ENCODE measurements at places on chromosomes 4 and X. TPM values are rescaled to one million over a fixed set of nuclear protein-coding genes. Genes with fewer than 3 reads are reported as not detected.

The PLP1 gene
- 0.59 TPM for total RNA-seq

DNA sequence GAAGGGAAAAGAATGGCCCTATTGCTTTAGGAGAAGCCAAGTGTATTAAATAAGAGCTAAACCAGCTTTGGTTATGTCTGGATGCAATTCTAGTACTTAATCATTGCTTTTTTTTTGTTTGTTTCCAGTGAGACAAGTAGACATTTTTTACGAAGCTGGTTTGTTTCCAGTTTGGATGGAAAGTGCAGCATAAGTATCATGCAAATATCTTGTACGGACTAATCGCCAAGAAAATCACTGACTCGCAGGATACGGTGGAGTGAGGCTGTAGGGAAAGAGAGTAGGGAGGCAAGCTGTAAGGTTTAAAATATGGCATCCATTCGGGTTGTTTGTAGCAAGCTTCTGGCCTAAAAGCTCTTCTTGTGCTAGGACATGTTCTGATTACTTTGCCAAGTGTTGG lies 64.8 kb downstream of the HPGD start:
- DNase-seq: no peak

DNA sequence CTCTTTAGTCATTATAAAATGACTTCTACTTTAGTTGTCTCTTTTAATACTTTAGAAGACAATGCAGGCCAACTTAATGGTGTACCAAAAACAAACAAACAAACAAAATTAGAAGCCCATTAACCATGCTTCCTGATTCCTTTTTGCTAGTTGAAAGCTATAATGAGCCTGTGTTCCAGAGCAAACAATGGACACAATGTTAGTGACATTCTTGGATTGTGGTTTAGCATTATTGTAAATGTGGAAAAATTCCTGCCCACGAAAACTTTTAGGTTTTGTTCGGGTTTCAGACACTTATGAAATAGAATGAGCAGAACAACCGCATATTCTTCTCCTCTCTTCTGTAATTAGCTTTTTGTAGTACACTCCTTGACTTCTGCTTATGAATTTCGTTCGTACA lies 1682.7 kb upstream of the PCDH7 start:
- DNase-seq: no peak

The FRMD7 gene
- total RNA-seq: not detected

The SCML2 gene
- 0.80 TPM for total RNA-seq

GRCh38 chr4:164012396-164013027 lies 518.0 kb downstream of the TMA16 start:
- DNase-seq: no peak

DNA sequence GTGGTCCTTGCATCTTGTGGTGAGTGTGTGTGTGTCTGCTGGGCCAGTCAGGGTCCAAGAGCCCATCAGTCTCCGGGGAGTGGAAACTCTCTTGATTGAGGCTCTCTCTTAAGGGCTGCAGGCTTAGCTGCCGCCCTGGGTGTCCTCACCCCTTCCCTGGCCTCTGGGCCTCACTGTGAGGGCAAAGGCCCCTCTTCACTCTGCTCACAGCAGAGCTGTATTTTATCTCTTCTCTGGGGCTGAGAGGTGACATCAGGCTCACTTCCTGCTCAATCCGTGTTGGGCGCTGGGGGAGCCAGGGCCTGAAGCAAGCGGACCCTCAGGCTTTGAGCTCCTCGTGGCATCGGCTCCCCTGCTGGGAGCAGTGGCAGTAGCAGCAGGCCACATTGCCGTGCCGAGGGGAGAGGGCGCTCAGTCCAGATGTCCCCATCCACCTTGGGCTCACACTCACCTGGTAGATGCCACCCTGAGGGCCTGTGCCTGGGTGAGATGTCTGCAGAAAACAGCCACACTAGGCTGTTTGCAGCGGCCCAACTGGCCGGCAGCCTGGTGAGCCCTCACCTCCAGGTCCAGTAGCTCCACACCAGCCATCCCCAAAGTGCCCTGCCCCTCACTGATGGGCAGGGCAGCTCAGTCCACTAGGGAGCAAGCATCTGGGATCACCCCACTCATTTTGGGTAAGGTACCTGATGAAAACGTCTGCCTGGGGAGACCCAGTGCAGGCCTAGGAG lies 24.7 kb upstream of the PRPS1 start:
- DNase-seq: no peak

DNA sequence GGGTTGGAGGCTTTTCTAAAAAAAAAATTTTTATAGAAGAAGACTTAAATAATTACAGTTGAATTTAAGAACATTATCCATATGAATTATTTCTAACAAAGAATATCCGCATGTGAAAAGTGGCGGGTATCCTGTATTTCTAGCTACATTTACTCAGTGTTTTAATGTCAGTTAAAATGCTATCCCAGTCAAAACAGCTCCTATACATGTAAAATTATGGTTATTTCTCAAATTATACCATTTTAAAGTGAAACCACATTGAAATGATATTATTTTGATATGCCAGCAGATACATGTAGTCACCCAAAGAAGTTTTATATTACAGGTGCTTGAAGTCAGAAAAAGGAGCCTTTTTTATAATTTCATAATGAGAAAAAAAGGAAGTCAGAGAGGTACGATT lies 168.5 kb upstream of the ATOH1 start:
- DNase-seq: no peak

- no peak for DNase-seq
These were observed 155.6 kb upstream of the PITX2 start for GRCh38 chr4:110778521-110778920.

DNA sequence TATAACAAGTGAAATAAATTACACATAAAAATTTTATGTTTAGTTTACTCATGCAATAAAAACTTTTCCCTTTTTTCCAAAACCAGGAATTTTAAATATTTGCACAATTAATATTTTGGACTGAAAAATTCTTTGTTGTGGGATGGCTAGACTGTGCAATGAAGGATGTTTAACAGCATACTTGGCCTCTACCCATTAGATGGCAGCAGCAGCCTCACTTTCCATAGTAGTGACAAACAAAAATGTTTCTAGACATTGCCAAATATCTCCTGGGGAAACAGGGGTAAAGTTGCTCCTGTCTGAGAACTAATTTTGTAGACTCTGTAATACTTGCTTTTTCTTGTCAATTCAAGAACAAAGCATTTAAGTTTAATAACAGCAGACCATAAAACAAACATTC lies 49.8 kb downstream of the SCLT1 start:
- no peak for DNase-seq

The SAP30 gene
- 15.1 TPM for total RNA-seq

GRCh38 chr4:142126890-142127497 lies 490.6 kb downstream of the IL15 start:
- no peak for DNase-seq

- no peak for DNase-seq
These were observed 29.5 kb upstream of the FGFR3 start for GRCh38 chr4:1763550-1764080.

GRCh38 chrX:37757082-37757481 lies 22.8 kb upstream of the CYBB start:
- DNase-seq: no peak

The F11 gene
- 20.5 TPM for total RNA-seq

- DNase-seq: no peak
These were observed 100.5 kb downstream of the BLTP1 start for GRCh38 chr4:122252584-122252983.

The PNMA6A gene
- 1.2 TPM for total RNA-seq

The MGAT4D gene
- not detected for total RNA-seq

The FAM90A26 gene
- total RNA-seq: not detected

GRCh38 chr4:123562994-123563750 lies 166.6 kb downstream of the SPRY1 start:
- no peak for DNase-seq

DNA sequence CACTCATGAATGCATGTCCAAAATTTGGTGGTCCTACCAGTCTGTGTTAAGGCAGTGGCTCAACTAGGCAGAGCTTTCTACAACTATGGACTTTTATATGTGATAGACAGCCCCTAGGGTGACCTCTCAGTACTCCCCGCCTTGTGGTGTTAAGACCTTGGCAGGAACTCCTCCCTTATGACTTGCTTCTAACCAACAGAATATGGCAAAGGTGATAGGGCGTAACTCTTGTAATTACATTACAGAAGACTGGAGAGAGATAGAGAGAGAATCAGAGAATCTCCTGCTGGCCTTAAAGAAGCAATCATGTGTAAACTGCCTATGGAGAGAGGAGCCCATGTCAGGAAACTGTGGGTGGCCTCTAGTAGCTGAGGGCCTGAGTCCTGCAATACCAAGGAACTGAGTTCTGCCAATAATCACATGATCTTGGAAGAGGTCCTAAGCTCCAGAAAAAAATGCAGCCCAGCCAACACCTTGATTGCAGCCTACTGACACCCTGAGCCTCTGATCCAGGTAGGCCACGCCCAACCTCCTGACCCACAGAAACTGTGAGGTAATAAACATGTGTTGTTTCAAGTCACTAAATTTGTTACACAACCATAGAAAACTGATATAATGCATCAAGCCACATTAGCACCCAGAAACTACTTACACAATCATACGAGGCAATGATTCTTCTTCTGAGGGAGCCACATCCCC lies 68.9 kb downstream of the INPP4B start:
- DNase-seq: no peak

- no peak for DNase-seq
These were observed 63.2 kb upstream of the ALB start for GRCh38 chr4:73340917-73341316.

The RPA4 gene
- total RNA-seq: 1.5 TPM

DNA sequence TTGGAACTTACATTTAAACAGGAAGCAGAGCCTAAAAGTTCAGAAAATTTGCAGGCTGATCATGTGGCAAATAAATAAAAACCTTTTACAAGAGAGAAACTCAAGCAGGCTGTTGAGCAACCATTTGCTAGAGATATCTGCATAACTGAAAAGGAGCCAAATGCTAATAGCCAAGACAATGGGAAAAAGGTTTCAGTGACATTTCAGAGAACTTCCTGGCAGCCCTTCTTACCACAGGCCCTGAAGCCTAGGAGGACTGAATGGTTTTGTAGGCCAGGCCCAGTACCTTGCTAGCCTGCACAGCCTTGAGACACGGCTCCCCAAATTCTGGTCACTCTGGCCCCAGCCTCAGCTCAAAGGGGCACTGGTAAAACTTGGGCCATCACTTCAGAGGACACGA lies 945.1 kb downstream of the ADGRL3 start:
- no peak for DNase-seq

GRCh38 chrX:95056901-95057300 lies 1382.9 kb downstream of the FAM133A start:
- no peak for DNase-seq

- DNase-seq: no peak
These were observed 8.4 kb upstream of the HAUS7 start for GRCh38 chrX:153478746-153479145.

The NAA10 gene
- 69.2 TPM for total RNA-seq

DNA sequence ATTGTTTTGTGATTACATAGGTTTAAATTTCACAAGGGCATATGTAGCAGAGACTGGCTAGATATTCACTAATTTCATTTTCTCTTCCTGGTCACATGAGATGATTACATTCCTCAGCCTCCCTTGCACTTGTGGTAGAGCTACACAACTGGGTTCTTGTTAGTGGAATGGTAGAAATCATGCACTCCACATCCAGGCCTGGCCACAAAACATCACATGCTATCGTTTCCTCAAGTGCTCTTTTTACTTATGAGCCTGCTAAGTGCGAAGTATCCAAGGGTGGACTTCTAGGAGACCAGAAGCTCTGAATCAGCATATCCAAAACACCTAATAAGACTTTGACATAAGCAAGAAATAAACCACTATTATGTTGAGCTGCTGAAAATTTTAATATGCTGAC lies 26.4 kb upstream of the HPGDS start:
- DNase-seq: no peak

DNA sequence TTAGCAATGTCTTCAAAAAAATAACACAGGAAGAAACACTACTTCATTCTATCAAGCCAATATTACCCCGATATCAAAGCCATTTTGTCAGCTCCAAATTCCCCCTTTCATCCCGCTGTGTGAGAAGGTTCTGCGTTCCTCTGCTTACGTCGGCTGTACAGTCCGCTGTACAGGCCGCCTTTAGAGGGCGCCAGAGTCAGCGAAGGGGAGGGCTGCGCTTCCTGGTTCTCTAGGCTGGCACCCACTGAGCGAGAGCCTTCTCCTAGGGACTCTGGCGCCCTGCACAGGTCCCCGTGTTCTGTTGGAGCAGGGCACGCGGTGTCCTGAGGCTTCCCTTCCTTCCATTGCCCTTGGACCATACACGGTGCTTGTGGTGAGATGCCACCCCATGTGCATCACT lies 25.3 kb upstream of the CT45A1 start:
- no peak for DNase-seq

- no peak for DNase-seq
These were observed 306.5 kb downstream of the CAMK2D start for GRCh38 chr4:113455061-113455460.

GRCh38 chr4:91359041-91360031 lies 944.4 kb upstream of the GRID2 start:
- DNase-seq: no peak

The SHOX gene
- not detected for total RNA-seq

The RAP1GDS1 gene
- total RNA-seq: 37.0 TPM
